ENCODE measurements at places on chromosomes 12 and 14. TPM values are rescaled to one million over a fixed set of nuclear protein-coding genes. Genes with fewer than 3 reads are reported as not detected.

The TAS2R13 gene
- total RNA-seq = 2.4 TPM

The GALNT6 gene
- total RNA-seq = 0.94 TPM

The C3AR1 gene
- total RNA-seq = not detected

The NRIP2 gene
- total RNA-seq = 0.13 TPM

The SIX4 gene
- total RNA-seq = 80.0 TPM

The TMEM229B gene
- 0.37 TPM for total RNA-seq

The KRT6C gene
- total RNA-seq = not detected

The DGKA gene
- total RNA-seq = 70.1 TPM

The MYH6 gene
- total RNA-seq = not detected

The DBX2 gene
- total RNA-seq = not detected

The OVCH1 gene
- 0.52 TPM for total RNA-seq

The TSHR gene
- not detected for total RNA-seq

The TRPV4 gene
- 1.3 TPM for total RNA-seq

The LTB4R2 gene
- 12.5 TPM for total RNA-seq

The LRRC10 gene
- total RNA-seq = not detected

The MAX gene
- 119 TPM for total RNA-seq

The NKX2-1 gene
- total RNA-seq = not detected

The TAS2R31 gene
- total RNA-seq = 4.9 TPM

The PNMA1 gene
- 81.8 TPM for total RNA-seq

The IL31 gene
- not detected for total RNA-seq

The ANKRD33 gene
- total RNA-seq = not detected

The DAZAP2 gene
- 130 TPM for total RNA-seq

The NOVA1 gene
- 1.5 TPM for total RNA-seq

The ZBTB25 gene
- total RNA-seq = 9.4 TPM

The DPY19L2 gene
- 13.9 TPM for total RNA-seq

The ARF3 gene
- total RNA-seq = 144 TPM

The KRT77 gene
- not detected for total RNA-seq

The HOXC12 gene
- total RNA-seq = not detected

The ADCY4 gene
- 25.3 TPM for total RNA-seq

The FGF6 gene
- total RNA-seq = not detected

The KLRK1 gene
- total RNA-seq = 4.9 TPM

The EFS gene
- 31.9 TPM for total RNA-seq

The CCDC197 gene
- total RNA-seq = not detected

The AQP6 gene
- total RNA-seq = not detected

The NRXN3 gene
- total RNA-seq = 26.4 TPM

The OR10P1 gene
- not detected for total RNA-seq

The NTF3 gene
- 1.1 TPM for total RNA-seq

The GPHN gene
- total RNA-seq = 18.6 TPM

The MCRS1 gene
- total RNA-seq = 69.3 TPM

The RAB3IP gene
- 16.9 TPM for total RNA-seq

The ENDOU gene
- not detected for total RNA-seq

The TAS2R50 gene
- total RNA-seq = 3.1 TPM

The AMIGO2 gene
- total RNA-seq = 16.3 TPM

The EAPP gene
- 42.0 TPM for total RNA-seq

The RBMS2 gene
- total RNA-seq = 65.6 TPM

The TMTC1 gene
- 35.3 TPM for total RNA-seq

The SIRT4 gene
- 0.97 TPM for total RNA-seq

The SERPINA10 gene
- not detected for total RNA-seq

The RFLNA gene
- 1.4 TPM for total RNA-seq

Measured in osteocyte (in vitro differentiated cells).